Activated T-helper 2 cell treated with anti-CD3 and anti-CD28 coated beads, Interferon-gamma antibody, Interleukin-2, Interleukin-4, amounts not matched to agents 10 μg/mL and 5 μg/mL and 100 μg/mL, durations not matched to agents 14 hours and 24 hours and 36 hours (primary cell): ENCODE measurements at places on chromosomes 13 and 19.

GRCh38 chr13:112054616-112055015 is 12.3 kb upstream of the SOX1 start:
- no peaks in the 10 kb centered on the region for H3K36me3 ChIP-seq
- peaks cover 64% of the 10 kb centered on the region for H3K27me3 ChIP-seq
- no peak overlapping the region for H3K4me3 ChIP-seq
- H3K27ac ChIP-seq, result peak overlapping the region; percentile 16
- no peak for DNase-seq

GRCh38 chr19:48819366-48819816 is 8.6 kb upstream of the BCAT2 start:
- H3K27me3 ChIP-seq, result no peaks in the 10 kb centered on the region
- H3K4me1 ChIP-seq, result peaks cover 7% of the 10 kb centered on the region
- H3K4me3 ChIP-seq, result no peak overlapping the region
- no peak for DNase-seq

DNA sequence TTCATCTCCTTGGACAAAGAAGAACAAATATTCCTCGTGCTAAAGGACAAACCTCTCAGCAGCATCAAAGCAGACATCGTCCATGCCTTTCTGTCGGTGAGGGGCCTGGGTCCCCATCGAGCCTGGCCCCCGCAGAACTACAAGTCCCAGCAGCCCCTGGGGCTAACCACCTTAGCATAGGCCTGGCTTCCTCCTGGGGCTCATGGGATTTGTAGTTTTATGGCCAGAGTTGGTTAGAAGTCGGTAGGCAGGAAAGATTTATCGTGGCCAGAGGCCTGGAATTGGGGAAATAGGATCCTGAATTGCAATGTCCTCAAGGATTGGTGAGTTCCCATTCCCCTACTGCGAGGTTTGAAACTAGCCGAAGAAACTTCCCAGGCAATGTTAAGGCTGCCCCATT is 19.6 kb downstream of the TMEM150B start:
- no peaks in the 10 kb centered on the region for H3K27me3 ChIP-seq
- peaks cover 3% of the 10 kb centered on the region for H3K36me3 ChIP-seq
- no peak overlapping the region for H3K4me3 ChIP-seq
- H3K4me1 ChIP-seq, result peaks cover 4% of the 10 kb centered on the region

GRCh38 chr13:73062468-73062867 is 3.7 kb downstream of the KLF5 start:
- H3K27ac ChIP-seq, result no peak overlapping the region
- no peak overlapping the region for H3K4me3 ChIP-seq
- peaks cover 12% of the 10 kb centered on the region for H3K4me1 ChIP-seq
- H3K36me3 ChIP-seq, result peaks cover 6% of the 10 kb centered on the region
- no peak for DNase-seq

DNA sequence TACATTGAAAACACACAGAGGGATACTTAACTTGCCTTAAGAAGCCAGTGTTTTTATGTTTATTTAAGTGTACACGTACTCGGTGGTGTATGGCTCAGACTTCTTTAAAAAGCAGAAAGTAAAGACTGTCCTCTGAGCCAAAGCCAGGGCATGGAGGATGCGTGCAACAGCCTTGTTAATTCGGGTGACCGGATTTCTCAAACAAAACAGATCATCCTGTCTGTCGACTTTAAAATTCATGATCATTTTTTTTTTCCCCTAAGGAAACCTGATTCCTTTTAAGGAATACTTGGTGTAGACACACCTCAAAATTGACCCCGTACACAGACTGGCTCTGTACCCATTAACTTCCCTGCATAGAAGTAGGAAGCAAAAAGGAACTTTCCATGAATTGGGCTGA is 124.7 kb upstream of the RNF113B start:
- H3K4me1 ChIP-seq, result no peaks in the 10 kb centered on the region
- H3K27me3 ChIP-seq, result no peaks in the 10 kb centered on the region
- no peak overlapping the region for H3K27ac ChIP-seq
- H3K36me3 ChIP-seq, result no peaks in the 10 kb centered on the region
- DNase-seq, result no peak

GRCh38 chr19:50061650-50062049 is 35.8 kb downstream of the ZNF473 start:
- H3K4me3 ChIP-seq, result no peak overlapping the region
- H3K27me3 ChIP-seq, result no peaks in the 10 kb centered on the region
- H3K4me1 ChIP-seq, result no peaks in the 10 kb centered on the region
- H3K36me3 ChIP-seq, result no peaks in the 10 kb centered on the region
- H3K27ac ChIP-seq, result no peak overlapping the region

DNA sequence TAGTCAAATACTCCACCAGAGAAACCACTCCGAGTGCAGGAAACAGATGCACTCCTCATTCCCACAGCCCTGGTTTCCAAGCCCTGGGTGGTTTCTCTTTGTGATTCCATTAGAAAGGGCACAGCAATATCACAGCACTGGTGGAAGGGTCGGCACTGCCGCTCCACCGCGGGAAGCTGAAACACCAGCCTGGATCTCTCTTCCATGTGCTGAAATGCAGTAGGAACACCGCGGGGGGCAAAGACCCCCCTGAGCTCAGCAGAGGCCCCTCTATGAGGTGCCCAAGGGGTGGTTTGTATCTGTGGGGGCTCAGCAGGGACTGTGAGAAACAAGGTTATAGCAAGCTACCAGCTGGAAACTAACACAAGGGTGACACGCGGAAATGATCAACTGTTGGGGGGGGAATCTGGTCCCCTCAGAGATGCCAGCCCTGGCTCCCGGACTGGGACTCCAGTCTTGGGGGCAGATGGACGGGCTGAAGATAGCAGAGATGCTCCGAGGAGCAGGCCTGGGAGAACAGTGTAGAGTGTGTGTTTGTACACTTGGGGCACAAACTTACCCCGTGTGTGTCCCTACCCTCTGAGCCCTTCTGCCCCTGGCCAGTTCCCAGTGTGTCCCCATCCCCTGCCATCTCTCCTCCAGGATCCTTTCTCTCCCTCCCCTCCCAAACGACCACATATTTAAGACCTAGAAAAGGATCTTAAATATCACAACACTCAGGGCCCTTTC is 1.8 kb downstream of the ZFR2 start:
- DNase-seq, result no peak
- H3K27me3 ChIP-seq, result peaks cover 29% of the 10 kb centered on the region
- peaks cover 2% of the 10 kb centered on the region for H3K4me1 ChIP-seq
- no peak overlapping the region for H3K4me3 ChIP-seq
- H3K27ac ChIP-seq, result no peak overlapping the region

DNA sequence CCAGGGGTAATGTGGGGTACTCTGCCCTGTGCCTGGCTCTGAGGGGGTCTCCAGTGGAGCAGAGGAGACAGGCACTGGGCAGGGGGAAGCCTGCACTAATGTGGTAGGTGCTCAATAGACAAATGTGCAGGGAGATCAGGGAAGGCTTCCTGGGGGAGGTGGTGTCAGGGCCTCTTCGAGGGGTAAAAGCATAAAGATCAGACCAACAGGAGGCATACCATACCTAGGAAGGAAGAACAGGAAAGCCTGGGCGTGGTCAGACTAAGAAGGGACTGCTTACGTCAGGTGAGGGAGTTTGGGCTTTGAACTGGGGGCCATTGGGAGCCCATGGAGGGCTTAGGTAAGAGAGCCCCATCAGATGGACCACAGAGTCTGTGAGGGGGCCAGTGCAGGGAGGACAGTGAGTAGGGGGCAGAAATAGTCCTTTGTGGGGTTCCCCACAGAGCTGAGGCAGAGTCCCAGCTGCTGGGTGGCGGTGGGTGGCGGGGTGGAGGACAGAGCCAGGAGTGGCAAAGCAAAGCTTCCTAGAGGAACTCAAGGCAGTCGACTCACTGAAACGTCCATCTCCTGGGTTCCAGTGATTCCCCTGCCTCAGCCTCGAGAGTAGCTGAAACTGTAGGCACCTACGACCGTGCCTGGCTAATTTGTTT is 8.8 kb downstream of the PRR36 start:
- peak overlapping the region; percentile 26 for H3K4me3 ChIP-seq
- H3K4me1 ChIP-seq, result peaks cover 7% of the 10 kb centered on the region
- no peak for DNase-seq
- peaks cover 28% of the 10 kb centered on the region for H3K27me3 ChIP-seq
- no peaks in the 10 kb centered on the region for H3K36me3 ChIP-seq

- H3K27me3 ChIP-seq, result no peaks in the 10 kb centered on the region
- H3K4me1 ChIP-seq, result peaks cover 13% of the 10 kb centered on the region
- H3K27ac ChIP-seq, result no peak overlapping the region
- no peak for DNase-seq
- H3K36me3 ChIP-seq, result peaks cover 59% of the 10 kb centered on the region
These were observed 10.8 kb downstream of the CLN5 start for GRCh38 chr13:77002590-77003190.

- DNase-seq, result no peak
- H3K27ac ChIP-seq, result no peak overlapping the region
- no peak overlapping the region for H3K4me3 ChIP-seq
- H3K4me1 ChIP-seq, result peaks cover 18% of the 10 kb centered on the region
- peaks cover 5% of the 10 kb centered on the region for H3K27me3 ChIP-seq
These were observed 102.0 kb downstream of the STARD13 start for GRCh38 chr13:33183431-33184111.

DNA sequence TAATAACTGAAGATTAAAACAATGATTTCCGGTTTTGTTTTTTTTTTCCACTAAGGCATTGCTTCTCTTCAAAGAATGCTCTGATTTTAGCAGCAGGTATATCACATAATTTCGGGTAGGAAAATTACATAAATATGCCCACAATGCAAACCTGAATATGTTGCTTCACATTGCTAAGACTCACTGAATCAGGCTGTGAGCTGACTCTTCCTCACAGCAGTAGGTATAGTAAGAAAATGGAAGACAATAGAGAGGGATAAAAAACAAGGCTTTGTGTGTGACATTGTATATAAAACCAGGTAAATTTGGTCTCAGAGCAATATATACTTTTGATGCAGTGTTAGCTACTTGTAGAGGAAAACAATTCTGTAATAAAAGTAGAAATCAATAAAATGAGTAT is 1355.0 kb downstream of the OLFM4 start:
- H3K27ac ChIP-seq, result no peak overlapping the region
- H3K36me3 ChIP-seq, result no peaks in the 10 kb centered on the region
- H3K27me3 ChIP-seq, result no peaks in the 10 kb centered on the region
- no peaks in the 10 kb centered on the region for H3K4me1 ChIP-seq

GRCh38 chr19:10805065-10805757 is 30.8 kb downstream of the TMED1 start:
- no peak overlapping the region for H3K4me3 ChIP-seq
- peak overlapping the region; percentile 31 for H3K27ac ChIP-seq
- H3K27me3 ChIP-seq, result no peaks in the 10 kb centered on the region
- peaks cover 16% of the 10 kb centered on the region for H3K4me1 ChIP-seq

GRCh38 chr13:56378566-56378965 is 762.2 kb upstream of the PRR20A start:
- no peak for DNase-seq
- H3K36me3 ChIP-seq, result no peaks in the 10 kb centered on the region
- H3K4me3 ChIP-seq, result no peak overlapping the region
- H3K27me3 ChIP-seq, result no peaks in the 10 kb centered on the region
- no peak overlapping the region for H3K27ac ChIP-seq
- H3K4me1 ChIP-seq, result no peaks in the 10 kb centered on the region

DNA sequence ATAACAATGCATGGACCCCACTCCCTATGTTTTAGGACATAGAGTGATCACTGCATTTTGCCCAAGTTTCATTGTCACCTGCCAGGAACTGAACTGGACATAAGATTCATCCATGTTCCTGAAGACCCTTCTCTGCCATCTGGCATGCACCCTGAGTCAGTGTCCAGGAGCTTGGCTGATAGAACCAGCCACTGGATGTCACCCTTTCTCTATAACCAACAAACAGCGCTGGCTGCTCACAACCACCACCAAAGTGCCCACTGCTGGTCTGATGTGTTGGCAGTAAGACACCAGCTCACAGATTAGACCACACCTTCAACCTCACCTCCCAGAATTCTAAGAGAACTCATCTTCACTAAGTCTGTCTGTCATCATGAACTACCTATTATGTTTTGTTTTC is 333.4 kb downstream of the ITGBL1 start:
- H3K27me3 ChIP-seq, result no peaks in the 10 kb centered on the region
- H3K27ac ChIP-seq, result no peak overlapping the region
- H3K36me3 ChIP-seq, result no peaks in the 10 kb centered on the region
- H3K4me3 ChIP-seq, result no peak overlapping the region
- DNase-seq, result no peak

GRCh38 chr19:3017923-3018322 is 11.2 kb downstream of the TLE2 start:
- no peak overlapping the region for H3K27ac ChIP-seq
- DNase-seq, result no peak
- no peak overlapping the region for H3K4me3 ChIP-seq
- H3K4me1 ChIP-seq, result peaks cover 3% of the 10 kb centered on the region
- H3K27me3 ChIP-seq, result no peaks in the 10 kb centered on the region

DNA sequence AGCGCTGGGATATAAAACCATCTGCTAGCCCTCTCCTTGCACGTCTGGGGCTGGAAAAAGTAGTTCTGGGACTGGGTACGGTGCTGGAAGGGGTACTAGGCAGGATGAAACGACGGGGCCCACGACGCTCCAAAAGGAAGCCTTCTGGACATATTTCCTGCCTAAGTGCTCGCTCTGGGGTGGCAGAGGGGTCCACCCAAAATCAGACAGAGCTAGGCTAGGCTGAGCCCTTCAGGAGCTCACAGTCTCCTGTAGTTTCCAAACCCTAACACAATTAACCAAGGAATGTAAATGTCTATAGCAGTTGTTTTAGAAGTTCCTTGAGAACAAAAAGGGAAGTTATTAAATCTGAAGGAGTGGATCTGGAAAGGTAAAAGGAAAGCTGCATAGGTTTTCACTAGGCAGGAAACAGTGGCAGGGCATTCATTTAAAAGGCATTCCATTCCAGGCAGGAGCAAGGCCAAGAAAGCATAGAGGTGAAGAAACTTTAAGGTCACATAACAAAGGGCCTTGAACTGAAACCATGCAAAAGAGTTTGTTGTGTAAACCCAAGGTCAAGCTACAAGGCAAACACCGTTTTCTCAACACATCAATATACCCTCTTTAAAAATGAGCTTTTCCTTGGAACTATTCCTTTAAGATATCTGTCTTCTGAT is 634 bp upstream of the DIAPH3 start:
- peak overlapping the region; percentile 92 for H3K27ac ChIP-seq
- DNase-seq, result no peak
- peaks cover 38% of the 10 kb centered on the region for H3K4me1 ChIP-seq

GRCh38 chr19:54616821-54617560 is 13.3 kb upstream of the LILRB1 start:
- H3K27ac ChIP-seq, result no peak overlapping the region
- H3K4me1 ChIP-seq, result peaks cover 2% of the 10 kb centered on the region
- H3K4me3 ChIP-seq, result no peak overlapping the region
- H3K36me3 ChIP-seq, result no peaks in the 10 kb centered on the region
- no peak for DNase-seq
- H3K27me3 ChIP-seq, result peaks cover 12% of the 10 kb centered on the region

GRCh38 chr19:49382639-49383038 is 5.4 kb upstream of the KASH5 start:
- DNase-seq, result no peak
- H3K36me3 ChIP-seq, result no peaks in the 10 kb centered on the region
- no peak overlapping the region for H3K27ac ChIP-seq
- peaks cover 11% of the 10 kb centered on the region for H3K27me3 ChIP-seq
- H3K4me1 ChIP-seq, result peaks cover 2% of the 10 kb centered on the region

DNA sequence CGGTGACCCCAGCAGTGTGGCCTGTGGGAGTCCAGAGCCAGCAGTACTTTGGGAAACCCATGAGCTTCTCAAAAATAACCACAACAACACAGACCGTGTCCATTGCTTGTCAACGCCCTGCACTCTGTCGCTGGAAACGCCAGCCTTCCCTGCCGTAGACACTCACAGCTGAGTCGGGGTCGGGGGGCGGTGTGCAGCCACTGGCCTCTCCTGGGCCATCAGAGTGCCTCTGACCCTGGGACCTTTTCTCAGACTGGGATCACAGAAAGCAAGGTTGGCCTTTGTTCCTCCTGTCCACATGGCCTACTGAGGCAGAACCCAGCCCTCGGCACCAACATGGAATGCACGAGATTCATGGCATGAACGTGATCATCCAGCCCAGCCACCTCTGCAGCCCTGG is 95.7 kb downstream of the TUBA3C start:
- no peaks in the 10 kb centered on the region for H3K4me1 ChIP-seq
- no peaks in the 10 kb centered on the region for H3K36me3 ChIP-seq
- H3K27ac ChIP-seq, result no peak overlapping the region
- H3K4me3 ChIP-seq, result no peak overlapping the region
- no peaks in the 10 kb centered on the region for H3K27me3 ChIP-seq
